Stimulated activated CD4-positive, alpha-beta T cell treated with anti-CD3 and anti-CD28 coated beads, Interleukin-2, amount 100 ng/mL, for 24 hours (primary cell): ENCODE measurements at places on chromosomes 13 and 19.

GRCh38 chr13:94660695-94661326 is 51.5 kb downstream of the SOX21 start:
- no peak for DNase-seq

DNA sequence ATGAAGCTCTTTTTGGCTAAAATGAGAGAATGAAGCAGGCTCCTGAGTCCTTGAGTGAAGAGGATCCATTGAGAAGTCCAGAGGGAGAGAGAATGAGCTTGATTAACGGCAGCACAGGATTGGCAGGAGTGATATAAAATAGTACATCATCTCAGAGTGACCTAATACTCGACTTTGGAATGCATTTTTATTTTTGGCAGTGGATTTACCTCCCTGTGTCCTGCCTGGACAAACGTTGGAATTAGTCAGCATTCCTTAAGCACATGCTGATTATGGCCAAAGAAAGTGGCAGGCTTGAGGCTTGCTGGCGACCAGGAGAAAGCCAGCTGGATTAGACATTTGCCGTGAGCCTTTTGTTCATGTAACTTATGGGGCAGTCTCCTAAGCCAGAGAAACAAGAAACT is 22.9 kb downstream of the LRCH1 start:
- no peak for DNase-seq

- no peak for DNase-seq
Observed at GRCh38 chr19:30856786-30857185, 484.6 kb downstream of the ZNF536 start.

GRCh38 chr19:5326986-5327623 is 13.5 kb downstream of the PTPRS start:
- DNase-seq = no peak

GRCh38 chr13:72788831-72789230 is 6.9 kb downstream of the PIBF1 start:
- DNase-seq = no peak

- DNase-seq = no peak
Observed at GRCh38 chr13:85650613-85651012, 148.6 kb downstream of the SLITRK6 start.

- peak; percentile 32 for DNase-seq
Observed at GRCh38 chr19:50793558-50794065, 3.4 kb downstream of the ACP4 start.

DNA sequence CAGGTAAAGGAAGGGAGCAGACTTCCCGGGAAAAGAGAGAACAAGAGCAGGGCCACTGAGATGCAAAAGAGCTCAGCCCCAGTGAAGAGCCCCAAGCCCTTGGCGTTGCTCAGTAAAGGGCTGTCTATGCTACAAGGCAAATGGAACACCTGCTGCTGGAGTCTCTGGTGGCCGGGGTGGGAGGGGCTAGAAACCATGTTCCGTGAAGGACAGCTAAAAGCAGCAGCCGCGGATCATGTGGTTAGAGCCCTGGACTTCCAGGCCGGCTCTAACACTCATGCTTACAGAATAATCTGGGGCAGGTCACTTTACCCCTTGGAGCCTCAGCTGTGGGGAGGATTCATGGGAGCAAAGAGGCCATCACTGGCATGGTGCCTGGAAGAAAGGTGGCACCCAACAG is 17.8 kb downstream of the POU2F2 start:
- DNase-seq = no peak

DNA sequence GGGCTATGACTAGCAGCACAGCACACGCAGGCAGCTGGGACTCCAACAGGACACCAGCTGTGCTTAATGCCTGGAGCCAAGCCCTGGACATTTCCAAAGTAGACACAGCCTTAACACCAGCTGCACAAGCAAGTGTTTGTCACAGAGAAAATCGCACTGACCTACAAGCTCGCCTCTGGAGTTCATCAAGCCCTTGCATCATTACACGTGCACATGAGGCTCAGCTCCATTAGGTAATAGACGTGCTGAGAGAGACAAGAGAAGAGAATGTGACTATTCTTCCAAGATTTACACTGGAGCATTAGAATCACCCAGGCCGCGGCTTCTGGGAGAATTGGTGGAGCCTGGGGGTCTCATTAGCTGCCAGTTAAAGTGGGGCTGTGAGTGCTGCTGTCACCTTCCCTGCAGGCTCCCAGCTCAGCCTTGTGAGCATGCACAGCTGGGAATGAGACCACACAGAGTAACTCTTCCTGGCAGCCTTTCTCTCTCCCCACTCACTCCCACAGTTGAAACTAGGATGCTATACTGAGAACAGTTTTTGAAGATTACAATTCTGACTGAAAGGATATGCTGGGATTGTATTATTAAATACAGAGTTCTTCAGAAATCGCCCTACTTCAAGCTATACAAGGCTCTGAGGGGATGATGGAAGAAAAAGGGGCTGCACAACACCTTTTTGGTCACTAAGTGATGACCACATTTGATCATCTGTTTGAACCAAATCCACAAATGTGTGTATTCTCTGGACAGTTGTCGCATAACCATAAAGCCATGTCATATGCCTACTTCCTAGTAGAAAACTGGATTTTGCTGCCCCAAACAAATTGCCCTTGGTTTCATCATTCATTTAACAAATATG is 10.5 kb downstream of the STOML3 start:
- DNase-seq = no peak

DNA sequence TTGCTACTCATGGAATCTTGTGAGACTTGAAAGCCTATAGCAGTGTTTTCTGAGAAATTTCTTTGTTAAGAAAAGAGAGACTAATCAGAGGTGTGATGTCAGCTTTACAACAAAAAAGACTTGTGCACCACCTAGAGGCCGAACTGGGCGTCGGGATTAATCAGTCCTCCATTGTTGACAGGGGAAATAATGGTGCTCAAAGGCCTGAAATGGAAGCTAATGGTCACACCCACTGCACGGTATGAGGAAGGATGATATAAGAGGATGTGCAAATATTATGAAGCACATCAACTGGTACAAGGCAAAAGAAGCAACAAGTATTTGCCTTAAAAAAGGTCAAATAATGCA is 480.2 kb upstream of the MIR17HG start:
- DNase-seq = no peak

DNA sequence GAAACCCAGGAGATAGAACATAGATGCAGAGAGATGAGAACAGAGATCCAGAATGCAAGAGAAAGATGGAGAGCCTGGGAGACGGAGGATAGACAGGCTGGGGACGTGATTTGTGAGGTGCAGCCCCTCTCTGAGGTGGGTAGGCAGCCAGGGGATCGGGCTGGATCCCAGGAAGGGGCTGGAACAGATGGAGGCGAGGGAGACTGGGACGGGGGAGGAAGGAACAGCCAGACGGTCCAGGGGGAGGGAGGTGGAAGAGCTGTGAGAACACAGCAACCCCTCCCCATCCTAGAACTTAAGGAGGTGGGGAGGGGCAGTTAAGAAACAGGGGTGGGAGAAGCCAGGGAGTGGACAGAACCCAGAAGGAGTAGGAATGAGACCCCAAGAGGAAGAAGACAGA is 3.1 kb downstream of the SLC17A7 start:
- no peak for DNase-seq

DNA sequence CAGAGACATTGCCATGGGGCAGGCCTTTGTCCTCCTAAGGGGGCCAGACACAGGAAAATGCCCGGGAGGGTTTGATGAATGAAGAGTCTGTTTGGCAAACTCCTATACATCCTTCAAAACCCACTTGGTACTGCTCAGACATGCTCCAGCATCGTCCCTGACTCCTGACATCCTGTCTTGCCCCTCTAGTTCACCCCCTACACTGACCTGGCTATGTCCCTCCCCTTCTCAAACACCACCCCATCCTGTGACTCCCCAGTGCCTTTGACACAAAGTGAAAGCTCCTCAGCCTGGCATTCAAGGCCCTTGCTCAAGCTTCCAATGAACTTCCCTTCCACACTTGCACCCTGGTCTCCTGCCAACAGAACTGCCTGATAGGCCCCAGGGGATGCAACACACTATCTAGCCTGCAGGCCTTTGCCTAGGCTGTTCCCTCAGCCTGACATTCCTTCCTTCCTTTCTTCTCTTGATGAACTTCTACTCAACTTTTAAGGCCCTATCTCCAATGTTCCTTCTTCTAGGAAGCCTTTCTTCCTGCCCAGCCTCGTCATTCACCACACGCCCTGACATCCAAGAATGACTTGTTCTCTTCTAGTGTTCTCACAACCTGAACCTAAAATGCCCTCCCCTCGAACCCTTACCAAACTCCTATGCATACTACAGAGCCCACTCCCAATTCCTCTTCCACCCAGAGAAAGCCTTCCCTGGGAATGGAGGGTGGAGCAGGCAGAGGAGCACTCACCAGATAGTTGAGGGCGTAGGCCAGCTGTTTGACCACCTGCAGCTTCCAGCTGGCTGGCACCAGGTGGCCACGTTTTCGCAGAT is 12.4 kb downstream of the JAK3 start:
- no peak for DNase-seq

- peak; percentile 50 for DNase-seq
Observed at GRCh38 chr19:53881482-53882390, at the start of gene PRKCG. Gene PRKCG, plus strand, starts transcription at chr19:53882197. Its CDS starts 298 bp downstream, at chr19:53882495.

DNA sequence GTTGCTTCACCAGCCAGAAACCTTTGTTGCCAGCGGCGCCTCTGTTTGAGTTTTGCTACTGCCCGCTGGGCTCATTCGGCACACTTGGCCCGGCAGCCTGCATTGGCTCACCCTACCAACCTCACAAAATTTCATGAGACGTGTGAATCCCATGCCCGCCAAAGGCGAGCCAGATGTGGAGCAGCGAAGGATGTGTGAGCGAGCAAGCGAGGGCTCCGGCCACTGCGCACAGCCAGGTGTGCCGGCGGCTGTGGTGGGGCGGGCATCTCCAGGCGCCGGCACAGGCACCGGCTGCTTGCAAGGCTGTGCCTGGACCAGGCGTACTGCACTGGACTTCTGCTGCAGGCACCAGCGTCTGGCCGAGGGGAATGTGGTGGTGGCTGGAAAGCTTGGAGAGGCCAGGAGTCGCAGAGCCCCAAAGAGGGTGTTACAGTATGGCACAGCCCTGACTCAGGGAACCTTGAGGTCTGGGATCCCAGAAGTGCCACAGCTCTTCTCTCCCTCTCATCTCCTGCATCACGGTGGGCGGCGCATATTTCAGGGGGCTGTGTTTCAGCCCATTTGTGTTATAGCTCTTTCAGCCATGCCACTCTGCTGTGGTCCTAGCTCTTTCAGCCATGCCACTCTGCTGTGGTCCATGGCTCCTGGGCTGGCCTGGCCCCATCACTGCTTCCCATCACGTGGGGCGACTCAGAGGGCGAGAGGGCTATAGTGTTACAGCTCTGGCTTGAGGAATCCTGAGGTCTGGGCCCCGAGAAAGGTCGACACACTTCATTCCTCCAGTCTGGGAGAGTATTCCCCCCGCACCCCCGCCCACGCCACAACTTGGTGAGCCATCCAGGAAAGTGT is 592.0 kb upstream of the SLITRK5 start:
- no peak for DNase-seq

DNA sequence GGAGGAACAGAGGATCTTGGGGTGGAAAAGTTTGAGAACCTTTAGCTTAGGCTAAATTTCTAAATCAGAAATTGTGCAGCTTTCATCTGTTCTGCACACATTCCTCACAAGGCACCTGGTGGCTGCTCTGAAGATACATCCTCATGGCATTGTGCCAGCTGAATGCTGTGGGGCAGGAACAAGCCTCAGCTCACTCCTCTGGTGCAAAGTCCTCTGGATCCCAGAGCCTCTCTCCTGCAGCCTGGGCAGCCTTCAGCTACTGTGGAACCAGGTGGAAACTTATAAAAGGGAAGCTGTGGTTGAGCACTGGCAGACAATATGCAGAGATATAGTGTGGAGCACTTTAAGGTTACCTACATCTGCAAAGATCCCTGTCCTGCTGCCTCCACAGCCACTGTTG is 72.3 kb downstream of the KCTD12 start:
- no peak for DNase-seq
